ENCODE measurements at places on chromosomes 13 and 19.

- DNase-seq, result no peak
Observed at GRCh38 chr19:47406711-47407416, 12.5 kb downstream of the MEIS3 start.

DNA sequence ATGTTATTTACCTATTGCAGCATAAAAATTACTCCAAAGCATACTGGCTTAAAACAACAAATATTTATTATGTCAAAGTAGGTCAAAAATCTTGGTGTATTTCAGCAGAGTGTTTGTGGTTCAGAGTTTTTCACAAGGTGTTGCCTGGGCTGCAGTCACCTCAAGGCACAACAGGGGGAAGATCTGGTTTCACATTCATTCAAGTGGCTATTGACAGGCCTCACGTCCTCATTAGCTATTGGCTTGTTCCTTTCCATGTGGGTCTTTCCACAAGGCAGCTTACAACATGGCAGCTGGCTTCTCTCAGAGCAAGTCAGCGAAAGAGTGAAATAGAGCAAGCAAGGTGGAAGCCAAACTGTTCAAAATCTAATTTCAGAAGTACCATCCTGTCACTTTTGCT is 602.9 kb downstream of the OLFM4 start:
- DNase-seq, result no peak

DNA sequence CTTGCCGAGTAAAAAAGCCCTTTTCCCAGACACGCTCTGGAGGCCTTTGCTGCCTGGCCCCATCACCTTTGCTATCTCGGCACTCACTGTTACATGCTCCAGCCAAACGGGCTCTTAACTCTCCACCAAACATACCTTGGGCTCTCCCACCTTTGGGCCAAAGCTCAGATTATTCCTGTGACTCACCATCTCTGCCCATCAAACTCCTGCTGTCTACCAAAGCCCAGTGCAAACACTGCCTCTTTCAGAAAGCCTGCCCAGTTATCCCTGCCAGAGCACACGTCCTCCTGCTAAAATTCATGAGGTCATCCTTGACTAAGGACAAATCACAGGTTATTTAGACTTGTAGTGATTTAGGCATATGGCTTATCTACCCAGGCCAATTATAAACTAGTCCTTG is 48.1 kb upstream of the SERPINE3 start:
- DNase-seq, result no peak

DNA sequence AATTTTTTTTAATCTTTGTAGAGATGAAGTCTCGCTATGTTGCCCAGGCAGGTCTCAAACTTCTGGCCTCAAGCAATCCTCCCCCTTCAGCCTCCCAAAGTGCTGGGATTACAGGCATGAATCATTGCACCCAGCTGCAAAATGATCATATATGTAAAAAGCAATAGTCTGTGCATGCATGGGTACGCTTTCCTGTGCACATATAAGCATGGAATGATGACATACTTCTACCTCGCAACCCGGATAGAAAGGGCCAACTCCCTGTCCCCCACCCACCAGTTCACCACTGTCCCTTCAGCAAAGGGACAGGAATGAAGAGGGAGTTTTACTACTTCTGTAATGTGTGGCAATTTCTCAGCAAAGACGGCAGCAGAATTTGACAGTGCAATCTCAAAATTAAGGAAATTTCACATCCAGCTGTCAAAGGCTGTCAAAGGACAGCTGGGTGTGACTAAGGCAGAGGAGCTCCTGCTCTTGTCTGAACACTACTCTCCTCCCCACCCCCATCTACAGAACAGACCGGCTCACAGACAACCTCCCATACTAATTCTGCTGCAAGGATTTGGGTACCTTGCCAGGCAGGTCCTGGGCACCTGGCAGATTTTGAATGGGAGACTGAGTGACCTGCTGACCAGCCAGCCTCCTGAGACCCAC is 95.6 kb downstream of the TSHZ3 start:
- no peak for DNase-seq

DNA sequence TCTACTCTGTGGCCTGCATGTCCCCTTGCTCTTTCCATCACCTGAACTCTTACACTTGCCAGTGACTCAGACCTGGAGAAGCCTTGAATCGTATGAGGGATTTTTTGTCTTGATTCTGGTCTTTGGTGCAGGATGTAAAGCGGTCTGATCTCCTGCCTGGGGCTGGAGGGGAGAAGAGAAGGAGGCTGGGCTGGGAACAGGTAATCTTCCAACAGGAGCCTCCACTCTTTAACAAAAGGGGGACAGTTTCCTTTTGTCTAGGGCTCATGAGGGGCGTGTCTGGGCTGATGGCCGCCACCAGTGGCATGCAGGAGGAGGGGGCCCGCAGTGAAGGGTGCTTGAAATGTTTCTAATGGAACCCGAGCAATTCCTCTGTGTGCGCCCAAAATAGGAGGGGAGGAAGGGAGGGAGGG is 24.7 kb downstream of the NFIX start:
- no peak for DNase-seq

DNA sequence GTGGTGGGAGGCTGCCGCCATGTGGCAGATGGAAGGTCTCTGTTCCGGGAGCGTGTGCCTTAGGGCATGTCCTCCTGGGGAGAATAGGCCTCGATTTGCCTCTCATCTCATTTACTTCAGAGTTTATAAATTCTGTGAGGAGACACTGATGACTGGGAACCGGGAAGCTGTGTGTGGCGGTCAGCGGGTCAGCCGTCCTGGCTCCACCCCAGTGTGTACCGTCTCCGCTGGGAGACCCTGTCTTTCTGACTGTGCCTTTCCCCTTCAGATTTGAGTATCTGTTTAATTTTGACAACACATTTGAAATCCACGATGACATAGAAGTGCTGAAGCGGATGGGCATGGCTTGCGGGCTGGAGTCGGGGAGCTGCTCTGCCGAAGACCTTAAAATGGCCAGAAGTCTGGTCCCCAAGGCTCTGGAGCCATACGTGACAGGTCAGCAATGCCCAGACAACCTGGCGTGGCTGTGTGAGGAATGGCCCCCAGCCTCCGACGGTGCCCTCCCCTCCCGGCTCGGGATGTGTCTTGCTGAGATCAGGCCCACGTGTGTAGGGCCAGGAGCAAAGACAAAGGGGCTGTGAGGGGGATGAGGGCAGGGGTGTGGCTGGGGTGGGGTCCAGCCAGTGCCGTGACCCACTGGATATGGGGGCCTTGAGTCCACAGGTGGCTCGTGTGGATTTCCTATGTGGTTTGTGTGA is 21.6 kb downstream of the ATP4B start:
- no peak for DNase-seq

GRCh38 chr19:41223431-41224234 is 4.6 kb downstream of the AXL start:
- DNase-seq, result peak; percentile 98
